ENCODE measurements at places on chromosomes 11 and 22.

DNA sequence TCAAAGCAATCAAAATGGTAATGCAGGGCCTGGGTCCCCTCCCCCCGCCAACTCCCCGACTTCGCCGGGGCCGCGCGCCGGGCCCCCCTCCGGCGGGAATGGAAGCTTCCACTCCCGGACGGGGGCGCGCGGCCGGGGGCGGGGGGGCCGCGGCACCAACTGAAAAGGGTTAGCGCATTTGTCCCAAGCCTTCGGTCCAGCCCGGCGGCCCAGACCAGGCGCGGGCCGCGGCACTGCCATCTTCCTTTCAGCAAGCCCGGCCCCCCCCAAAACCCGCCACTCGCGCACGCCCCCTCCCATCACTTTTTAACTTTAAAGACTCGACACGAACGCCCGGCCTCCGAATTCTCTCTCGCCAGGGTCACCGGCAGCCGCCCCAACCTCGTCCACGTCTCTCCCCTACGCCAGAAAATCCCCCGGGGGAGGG is 2.8 kb downstream of the PHF21B start:
- no peak for DNase-seq

DNA sequence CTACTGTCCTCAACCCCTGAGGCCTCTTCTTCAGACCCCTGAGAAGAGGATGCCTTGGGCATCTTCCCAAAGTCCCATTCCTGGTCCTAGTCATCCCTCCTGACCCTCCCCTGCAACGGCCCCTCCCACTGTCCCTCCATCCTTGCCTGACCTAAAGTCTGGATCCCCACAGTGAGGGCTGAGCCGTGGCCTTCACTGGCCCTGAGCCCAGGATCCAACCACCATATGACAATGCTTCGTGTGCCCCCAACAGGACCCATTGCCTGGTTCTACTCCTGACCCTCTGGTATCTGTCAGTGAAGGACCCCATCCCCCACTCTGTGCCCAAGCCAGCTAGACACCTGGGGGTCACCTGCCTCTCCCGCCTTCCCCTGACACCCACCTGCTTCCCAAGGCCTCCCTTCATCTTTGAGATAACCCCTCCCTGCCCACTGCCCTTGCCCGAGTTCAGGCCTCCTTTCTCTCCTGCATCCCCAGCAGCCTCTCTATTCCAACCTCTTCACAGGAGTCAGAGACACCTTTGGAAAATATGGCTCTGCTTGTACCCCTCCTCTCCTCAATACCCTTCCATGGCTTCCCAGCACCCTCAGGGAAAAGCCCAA is 48.0 kb downstream of the LRRC32 start:
- DNase-seq: no peak

- DNase-seq: no peak
Observed at GRCh38 chr22:49845666-49846459, 7.8 kb upstream of the ZBED4 start.

- no peak for DNase-seq
Observed at GRCh38 chr11:122198291-122198983, 82.4 kb upstream of the BLID start.

DNA sequence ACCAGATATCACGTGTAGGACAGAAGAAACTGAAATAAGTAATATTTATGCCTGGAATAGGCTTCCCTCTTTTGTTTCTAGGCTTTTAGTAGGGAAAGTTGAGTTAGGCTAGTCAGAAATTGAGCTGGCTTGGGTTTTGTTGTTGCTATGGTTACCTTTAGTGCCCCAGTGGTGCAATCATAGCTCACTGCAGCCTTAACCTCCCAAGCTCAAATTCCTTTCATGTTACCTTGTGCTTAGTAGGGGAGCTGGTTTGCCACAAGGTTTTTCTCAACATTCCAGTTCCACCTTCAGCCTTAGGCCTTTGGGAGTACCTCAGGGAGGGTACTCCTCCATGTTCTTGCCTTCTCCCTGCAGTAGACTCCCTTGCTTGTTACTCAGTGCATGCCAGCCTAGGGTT is 69.1 kb upstream of the SUSD2 start:
- no peak for DNase-seq

- DNase-seq: no peak
Observed at GRCh38 chr11:103729617-103730016, 306.8 kb upstream of the DDI1 start.

GRCh38 chr22:38412435-38413084 is 42.4 kb downstream of the KCNJ4 start:
- DNase-seq: no peak
